Activated B cell treated with CpG ODN at 0.5 μM for 24 hours (primary cell): ENCODE measurements at places on chromosomes 1 and 21. TPM values are rescaled to one million over a fixed set of nuclear protein-coding genes. Genes with fewer than 3 reads are reported as not detected.

PLA2G5 gene
- not detected in 2 replicates for total RNA-seq

PARS2 gene
- total RNA-seq = 4.3 and 4.8 TPM in 2 replicates

FYB2 gene
- total RNA-seq = not detected in 2 replicates

TBCE gene
- 13.9 and 19.1 TPM in 2 replicates for total RNA-seq

PAFAH2 gene
- total RNA-seq = 5.4 and 9.2 TPM in 2 replicates

PDE4B gene
- 71.5 and 84.1 TPM in 2 replicates for total RNA-seq

S100A7 gene
- total RNA-seq = not detected in 2 replicates

TMEM240 gene
- 0.31 TPM in 1 of 2 replicates, not detected in the other for total RNA-seq

OR2AK2 gene
- not detected in 2 replicates for total RNA-seq

HES3 gene
- total RNA-seq = not detected in 2 replicates

AADACL3 gene
- not detected in 2 replicates for total RNA-seq

GPR3 gene
- 0.11 TPM in 1 of 2 replicates, not detected in the other for total RNA-seq

ATAD3B gene
- total RNA-seq = 47.4 and 49.5 TPM in 2 replicates

PAX7 gene
- not detected in 2 replicates for total RNA-seq

ZNF593OS gene
- not detected in 2 replicates for total RNA-seq

ZNF124 gene
- 33.7 and 39.1 TPM in 2 replicates for total RNA-seq

LINGO4 gene
- total RNA-seq = not detected in 2 replicates

GCSAML gene
- total RNA-seq = not detected in 2 replicates

NFIA gene
- 0.13 and 0.44 TPM in 2 replicates for total RNA-seq

FOXD2 gene
- total RNA-seq = 0.10 and 0.20 TPM in 2 replicates

ADGRL2 gene
- total RNA-seq = not detected in 2 replicates

ARHGAP30 gene
- 154 and 158 TPM in 2 replicates for total RNA-seq

GNAT2 gene
- total RNA-seq = 0.71 TPM in 1 of 2 replicates, not detected in the other

E2F2 gene
- 2.4 and 3.4 TPM in 2 replicates for total RNA-seq

ADPRS gene
- total RNA-seq = 23.0 and 23.9 TPM in 2 replicates

OR10Z1 gene
- not detected in 2 replicates for total RNA-seq

CNN3 gene
- total RNA-seq = 6.2 and 11.8 TPM in 2 replicates

ST6GALNAC3 gene
- 9.1 and 12.6 TPM in 2 replicates for total RNA-seq

FMN2 gene
- total RNA-seq = not detected in 2 replicates

AIM2 gene
- total RNA-seq = 46.5 and 53.3 TPM in 2 replicates

NTNG1 gene
- total RNA-seq = 5.7 and 5.8 TPM in 2 replicates

ZNF695 gene
- total RNA-seq = 0.07 and 0.83 TPM in 2 replicates

C1orf115 gene
- 19.6 and 20.0 TPM in 2 replicates for total RNA-seq

TXNIP gene
- total RNA-seq = 300 and 306 TPM in 2 replicates

CNIH3 gene
- total RNA-seq = 1.8 and 2.3 TPM in 2 replicates

SIPA1L2 gene
- 0.13 and 0.20 TPM in 2 replicates for total RNA-seq

OR2L2 gene
- 0.18 TPM in 1 of 2 replicates, not detected in the other for total RNA-seq

MYOM3 gene
- not detected in 2 replicates for total RNA-seq

SPATA1 gene
- total RNA-seq = 4.6 and 4.7 TPM in 2 replicates

HUNK gene
- 0.51 and 1.5 TPM in 2 replicates for total RNA-seq

MEX3A gene
- total RNA-seq = 0.39 and 0.47 TPM in 2 replicates

BCAR3 gene
- 54.0 and 59.5 TPM in 2 replicates for total RNA-seq

ANKRD45 gene
- total RNA-seq = not detected in 2 replicates

GABRD gene
- not detected in 2 replicates for total RNA-seq

OR2T35 gene
- 0.29 and 1.6 TPM in 2 replicates for total RNA-seq

ESRRG gene
- total RNA-seq = not detected in 2 replicates

ASTN1 gene
- total RNA-seq = not detected in 2 replicates
